ENCODE measurements at places on chromosomes 7 and 10.

DNA sequence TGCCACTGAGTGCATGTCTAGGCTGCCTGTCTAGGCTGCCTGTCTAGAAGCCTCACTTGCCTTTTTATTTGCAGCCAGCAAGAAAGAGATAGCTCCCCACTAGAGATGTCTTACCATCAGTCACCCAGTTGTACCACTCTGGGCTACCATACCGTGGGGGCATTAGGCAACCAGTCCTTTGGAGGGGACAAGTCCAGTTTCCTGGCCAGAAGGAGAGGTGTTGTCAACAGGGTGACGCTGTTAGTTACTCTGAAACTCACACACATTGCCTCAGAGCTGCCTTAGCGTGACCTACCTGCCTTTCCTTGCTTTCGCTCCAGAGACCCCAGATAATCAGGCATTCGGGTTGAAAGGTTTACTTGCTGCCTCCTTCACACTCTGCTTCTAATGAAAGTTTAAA, 155.4 kb downstream of the CELF2 start:
- DNase-seq: no peak

- DNase-seq: no peak
Measured at GRCh38 chr7:123958186-123958703, 33.2 kb downstream of the SPAM1 start.

DNA sequence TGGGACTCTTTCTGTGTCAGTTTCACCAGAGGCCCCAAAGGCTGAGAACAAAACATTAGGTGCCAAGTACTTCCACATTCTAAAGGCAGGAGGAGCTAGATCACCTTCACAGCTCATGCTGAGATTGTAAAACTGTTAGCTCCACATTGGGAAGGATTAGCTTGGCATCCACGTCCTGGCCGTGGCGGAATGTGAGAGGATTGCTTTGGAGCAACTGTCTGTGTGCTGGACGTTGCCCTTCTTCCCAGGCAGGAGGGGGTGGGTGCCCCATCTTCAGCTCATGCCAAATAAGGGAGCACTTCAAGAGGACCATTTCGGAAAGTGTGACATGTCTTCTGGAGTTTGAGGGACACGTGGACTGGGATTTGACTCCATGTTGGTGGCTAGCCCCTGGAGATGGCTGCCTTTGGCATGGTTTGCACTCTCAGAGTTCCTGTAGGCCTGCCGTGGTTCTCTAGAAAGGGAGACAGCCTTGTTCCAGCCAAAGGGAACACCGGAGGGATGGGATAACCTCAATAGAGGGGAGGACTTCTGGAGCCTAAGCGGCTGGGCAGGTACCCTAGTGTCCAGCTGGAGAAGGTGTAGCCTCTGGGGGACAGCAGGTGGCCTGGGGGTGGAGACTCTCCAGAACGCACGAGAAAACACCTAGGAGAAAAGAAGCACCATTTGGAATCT, 19.9 kb upstream of the FMC1 start:
- no peak for DNase-seq

GRCh38 chr7:26147030-26147429, 5.0 kb upstream of the NFE2L3 start:
- DNase-seq: no peak

DNA sequence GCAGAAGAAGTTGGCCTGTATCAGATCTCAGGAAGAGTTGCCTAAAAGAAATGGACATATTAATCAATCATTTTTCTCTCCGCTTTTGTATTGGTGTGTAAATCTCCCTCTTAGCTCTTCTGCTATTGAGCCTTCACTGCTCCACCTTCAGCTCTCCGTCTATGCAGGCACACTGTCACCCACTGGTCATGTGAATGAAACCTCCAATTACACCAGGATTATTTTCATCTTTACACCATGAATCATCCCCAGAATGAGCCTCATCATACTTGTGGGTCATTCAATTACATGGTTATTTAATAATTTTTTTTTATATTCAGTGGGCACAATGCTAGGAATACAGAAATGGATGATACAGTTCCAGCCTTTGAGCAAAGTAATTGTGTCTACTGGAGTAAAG, 92.6 kb downstream of the LRRC4 start:
- no peak for DNase-seq

DNA sequence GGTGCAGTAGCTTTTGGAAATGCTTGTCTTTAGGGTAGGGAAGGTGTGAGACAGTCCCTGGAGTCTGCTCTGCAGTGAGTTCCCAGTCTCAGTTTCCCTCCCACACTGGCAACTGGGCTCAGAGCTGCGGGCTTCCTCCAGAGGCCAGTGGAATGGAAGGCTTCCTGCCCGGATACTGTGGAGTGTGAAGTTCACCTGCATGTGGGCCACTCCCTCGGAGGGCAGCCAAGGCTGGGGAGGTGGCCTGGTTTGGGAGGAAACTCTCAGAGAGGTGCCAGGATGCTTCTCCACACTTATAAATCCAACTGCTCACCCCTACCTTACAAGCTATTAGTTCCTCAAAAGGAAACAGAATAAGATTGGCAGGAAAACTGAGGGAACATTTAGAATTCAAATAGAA, 18.1 kb upstream of the UBE2H start:
- no peak for DNase-seq

GRCh38 chr7:34596887-34597286, 61.1 kb upstream of the NPSR1 start:
- no peak for DNase-seq

GRCh38 chr7:43439631-43440401, 143.1 kb upstream of the STK17A start:
- peak; percentile 59 for DNase-seq

DNA sequence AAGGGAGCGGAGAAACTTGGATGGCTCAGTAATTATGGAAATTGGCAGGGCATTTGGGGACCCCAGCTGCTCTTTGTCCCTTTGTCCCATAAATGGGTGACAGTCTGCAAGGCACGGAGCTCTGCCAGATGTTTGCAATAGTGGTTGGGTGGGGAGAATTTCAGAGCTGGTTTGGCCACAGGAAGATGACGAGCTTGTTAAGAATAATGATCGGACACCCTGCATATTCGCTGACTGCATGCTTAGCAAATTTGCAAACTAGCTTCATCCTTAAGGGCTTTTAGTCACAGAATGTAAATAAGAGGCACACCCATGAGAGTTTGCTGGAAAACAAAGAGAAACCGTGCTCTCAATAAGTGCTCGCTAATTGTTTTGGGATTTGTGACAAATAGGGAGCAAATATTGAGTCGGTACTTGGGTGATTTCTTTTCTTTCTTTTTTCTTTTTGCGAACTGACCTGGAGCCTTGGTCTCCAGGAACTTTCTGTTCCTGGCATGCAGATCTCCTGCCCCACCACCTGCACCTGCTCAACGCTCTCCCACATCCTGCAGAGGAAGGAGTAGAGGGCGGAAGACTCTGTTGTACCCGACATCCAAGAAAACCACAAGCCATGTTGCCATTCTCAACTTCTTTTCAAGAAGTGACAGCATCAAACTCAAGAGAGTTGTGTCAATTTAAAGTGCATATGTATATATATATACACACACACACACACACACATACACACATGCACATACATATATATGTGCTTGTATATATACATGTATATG, 238.9 kb downstream of the CAMK1D start:
- no peak for DNase-seq

- DNase-seq: no peak
Measured at GRCh38 chr10:110944792-110945396, 25.5 kb downstream of the SHOC2 start.

DNA sequence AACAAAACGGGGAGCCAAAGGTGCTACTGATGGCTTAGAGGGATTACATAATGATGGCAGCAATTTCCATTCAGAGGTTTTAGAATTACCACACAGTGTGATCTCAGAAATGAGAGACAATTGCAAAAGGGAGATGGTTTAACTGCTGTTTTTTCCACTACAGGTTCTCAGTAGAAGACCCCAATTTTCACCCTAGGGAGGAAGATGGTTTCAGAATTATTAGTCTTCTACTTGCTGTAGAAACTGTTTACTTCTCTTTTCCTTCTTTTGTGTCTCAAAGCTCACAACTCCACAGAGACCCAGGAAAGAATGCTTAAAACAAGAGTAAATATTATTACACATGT, 226.5 kb downstream of the INHBA start:
- no peak for DNase-seq

GRCh38 chr10:8583096-8583495, 528.6 kb downstream of the GATA3 start:
- no peak for DNase-seq

- DNase-seq: no peak
Measured at GRCh38 chr10:3776796-3777571, 8.0 kb downstream of the KLF6 start.

DNA sequence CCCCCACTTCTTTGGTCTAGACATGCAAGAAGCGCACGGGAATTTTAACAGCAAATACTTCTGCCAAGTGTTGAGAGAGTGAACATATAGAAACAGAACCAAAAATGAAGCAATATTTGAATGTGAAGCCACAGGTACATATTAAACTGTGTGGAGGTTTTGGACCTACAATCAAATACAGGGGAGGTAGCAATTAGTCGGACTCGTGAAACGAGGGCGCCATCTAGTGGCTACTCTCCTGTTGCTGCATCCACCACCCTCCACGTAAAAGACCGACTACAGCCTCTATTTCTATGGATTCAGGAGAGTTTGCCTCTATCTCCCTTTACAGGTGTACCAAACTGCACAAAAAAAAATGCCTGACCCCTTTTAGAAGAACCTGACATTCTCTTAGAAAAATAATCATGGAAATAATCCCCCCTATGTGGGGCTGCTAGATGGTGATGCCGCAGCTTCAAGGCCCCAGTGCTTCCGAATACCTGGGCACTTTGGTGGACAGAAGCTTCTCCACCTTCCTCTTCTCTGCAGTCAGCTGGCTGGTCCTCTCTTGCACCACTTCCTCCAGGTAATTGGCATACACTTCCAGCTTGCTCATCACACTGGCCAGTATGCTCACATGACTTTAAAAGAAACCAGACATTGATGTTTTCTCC, 31.7 kb downstream of the TECTB start:
- DNase-seq: peak; percentile 34

DNA sequence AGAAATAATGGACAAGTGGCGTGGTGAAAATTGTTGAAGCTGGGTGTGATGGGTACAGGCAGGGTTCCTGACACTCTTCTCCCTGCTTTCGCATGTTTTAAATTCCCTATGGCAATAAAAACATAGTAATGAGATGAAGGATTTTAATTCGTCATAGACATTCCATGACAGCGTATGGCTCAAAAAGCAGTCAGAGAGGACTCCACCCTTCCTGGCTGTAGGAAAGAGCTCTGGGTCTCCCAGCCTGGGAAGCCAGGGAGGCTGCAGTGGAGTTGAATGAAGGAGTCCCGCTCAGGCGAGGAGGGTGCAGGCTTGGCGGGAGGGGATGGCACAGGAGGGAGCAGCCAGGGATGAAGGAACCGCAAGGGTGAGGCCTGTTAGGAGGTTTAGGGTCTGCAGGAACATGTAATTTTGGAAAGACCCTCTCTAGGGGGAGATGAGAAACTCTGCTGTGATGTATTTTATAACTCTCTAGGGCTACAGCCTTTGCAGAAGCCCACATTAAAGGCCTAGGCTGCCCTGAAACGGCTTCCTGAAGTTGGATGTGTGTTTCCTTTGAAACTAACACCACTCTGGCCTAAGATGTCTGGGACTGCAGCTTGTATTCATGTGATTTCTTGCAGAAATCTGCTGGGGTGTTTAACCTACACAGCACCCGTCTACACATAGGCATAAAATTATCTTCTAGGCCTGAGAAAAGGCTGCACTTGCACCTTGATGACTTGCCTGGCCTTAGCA, 7.6 kb upstream of the LARP4B start:
- no peak for DNase-seq

DNA sequence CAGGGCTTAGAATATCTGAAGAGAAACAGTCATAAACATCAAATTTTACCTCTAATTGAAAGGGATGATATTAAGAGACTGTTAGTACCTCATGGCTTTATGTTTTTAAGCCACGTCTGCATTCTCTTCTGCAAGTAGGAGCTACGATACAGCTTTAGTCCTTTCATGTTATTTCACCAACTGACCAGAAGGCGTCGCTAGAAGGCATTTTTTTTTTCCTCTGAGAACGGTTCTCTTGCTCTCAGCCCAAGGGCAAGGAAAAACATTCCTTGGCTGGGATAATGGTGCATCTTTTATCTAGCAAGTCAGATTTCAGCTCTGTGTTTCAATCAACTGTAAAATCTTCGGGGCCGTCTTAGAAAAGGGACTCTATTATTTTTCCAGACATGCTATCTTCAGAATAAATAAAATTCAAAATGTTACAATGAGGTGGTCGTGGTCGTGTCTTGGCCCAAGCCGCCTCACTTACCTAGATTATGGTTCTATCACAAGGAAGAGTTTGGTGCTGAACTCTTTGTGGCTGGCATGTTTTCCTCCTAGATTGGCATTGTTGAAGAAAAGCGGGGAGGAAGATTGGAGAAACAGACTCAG, 41.6 kb upstream of the LYZL2 start:
- DNase-seq: no peak

DNA sequence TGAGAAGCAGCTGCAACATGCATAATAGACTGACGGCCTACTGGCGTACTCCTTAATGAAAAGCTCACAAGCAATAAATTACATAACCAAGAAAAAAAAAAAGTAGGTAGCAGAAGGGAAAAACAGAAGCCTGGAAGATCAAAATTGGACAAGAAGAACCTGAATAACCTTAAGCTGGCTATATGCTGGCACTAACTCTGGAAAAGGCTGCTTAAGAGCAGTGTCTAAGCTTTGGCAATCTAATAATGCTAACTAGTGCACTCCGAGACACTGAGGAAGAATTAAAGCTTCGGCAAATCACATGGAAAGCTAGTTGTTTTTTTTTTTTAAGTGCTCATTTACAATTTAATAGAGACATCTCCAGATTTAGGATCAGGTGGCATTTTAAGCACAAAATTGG, 441.9 kb downstream of the PARD3 start:
- DNase-seq: no peak

DNA sequence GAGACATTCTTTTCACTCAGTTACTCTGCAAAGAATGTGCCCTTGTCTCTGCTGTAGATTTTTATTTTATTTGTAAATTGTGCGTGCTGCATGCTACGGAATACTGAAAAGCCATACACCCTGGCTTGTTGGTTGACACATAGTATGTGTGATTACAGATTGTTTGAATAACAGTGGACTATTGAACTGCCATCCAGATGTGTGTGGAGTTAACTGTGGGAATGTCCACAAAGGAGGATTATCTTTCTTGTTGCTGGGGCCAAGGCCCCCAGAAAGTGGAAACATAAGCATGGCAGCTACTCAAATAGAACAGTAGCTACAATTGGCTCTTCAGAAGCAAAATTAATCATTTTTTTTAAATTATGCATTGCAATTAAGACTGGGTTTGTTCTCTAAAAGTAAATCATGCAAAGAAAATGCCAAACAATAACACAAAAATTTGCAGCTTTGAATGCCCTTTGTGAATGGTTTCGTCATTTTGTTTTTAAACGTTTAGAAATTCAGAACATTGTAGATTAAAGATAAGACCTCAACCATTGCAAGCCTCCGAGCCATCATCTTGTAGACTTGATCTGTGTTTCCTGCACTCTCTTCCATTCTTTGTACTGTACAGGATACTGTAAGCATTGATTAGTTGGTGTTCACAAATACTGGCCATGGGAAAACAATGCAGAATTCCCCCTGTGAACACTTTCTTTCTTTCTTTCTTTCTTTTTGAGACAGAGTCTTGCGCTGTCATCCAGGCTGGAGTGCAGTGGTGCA, 210.3 kb upstream of the TCF7L2 start:
- no peak for DNase-seq
